Cardiac muscle cell (in vitro differentiated cells and primary cell): ENCODE measurements at places on chromosomes 13 and 19. TPM values are rescaled to one million over a fixed set of nuclear protein-coding genes. Genes with fewer than 3 reads are reported as not detected.

Gene FCGBP
- 0.57 and 0.70 TPM in 2 replicates for total RNA-seq

Gene CBARP
- total RNA-seq: 21.1 and 29.1 TPM in 2 replicates

Gene CCDC122
- total RNA-seq: 1.6 and 4.1 TPM in 2 replicates

Gene LGALS4
- 0.46 and 1.0 TPM in 2 replicates for total RNA-seq

Gene ZIK1
- 16.0 and 18.2 TPM in 2 replicates for total RNA-seq

Gene GTF2F2
- 14.5 and 15.5 TPM in 2 replicates for total RNA-seq

Gene CALR3
- total RNA-seq: not detected in 2 replicates

Gene RYR1
- total RNA-seq: 4.9 and 12.8 TPM in 2 replicates

Gene GNG7
- total RNA-seq: 14.3 and 20.4 TPM in 2 replicates

Gene ONECUT3
- not detected in 2 replicates for total RNA-seq

Gene CASP14
- not detected in 2 replicates for total RNA-seq

GRCh38 chr13:95573221-95573620, 20.7 kb downstream of the CLDN10 start:
- no peak for DNase-seq

- DNase-seq: peak; percentile 70
Measured at GRCh38 chr19:45016388-45017314, 15.4 kb downstream of the RELB start.

GRCh38 chr13:32548837-32549236, 10.2 kb upstream of the N4BP2L2 start:
- DNase-seq: peak; percentile 86

- DNase-seq: no peak
Measured at GRCh38 chr19:7254590-7254989, 39.6 kb downstream of the INSR start.

GRCh38 chr19:56643460-56643955, 549 bp downstream of the SMIM17 start:
- no peak for DNase-seq

- no peak for DNase-seq
Measured at GRCh38 chr13:29471551-29471950, 123.9 kb downstream of the SLC7A1 start.

DNA sequence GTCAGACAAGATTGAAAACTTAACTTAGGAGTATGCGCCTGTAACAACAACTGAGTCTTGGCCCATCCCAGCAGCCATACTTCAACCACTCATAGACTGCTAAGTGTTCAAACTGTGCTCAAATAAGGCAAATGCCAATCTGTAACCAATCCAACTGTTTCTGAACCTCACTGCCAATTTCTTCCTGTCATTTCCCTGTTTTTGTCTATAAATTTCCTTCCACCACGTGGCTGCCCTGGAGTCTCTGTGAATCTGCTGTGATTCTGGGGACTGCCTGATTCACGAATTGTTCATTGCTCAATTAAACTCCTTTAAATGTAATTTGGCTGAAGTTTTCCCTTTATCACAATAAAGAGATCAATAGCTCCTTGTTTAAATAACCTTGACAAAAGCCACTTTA, 50.8 kb upstream of the FREM2 start:
- no peak for DNase-seq

DNA sequence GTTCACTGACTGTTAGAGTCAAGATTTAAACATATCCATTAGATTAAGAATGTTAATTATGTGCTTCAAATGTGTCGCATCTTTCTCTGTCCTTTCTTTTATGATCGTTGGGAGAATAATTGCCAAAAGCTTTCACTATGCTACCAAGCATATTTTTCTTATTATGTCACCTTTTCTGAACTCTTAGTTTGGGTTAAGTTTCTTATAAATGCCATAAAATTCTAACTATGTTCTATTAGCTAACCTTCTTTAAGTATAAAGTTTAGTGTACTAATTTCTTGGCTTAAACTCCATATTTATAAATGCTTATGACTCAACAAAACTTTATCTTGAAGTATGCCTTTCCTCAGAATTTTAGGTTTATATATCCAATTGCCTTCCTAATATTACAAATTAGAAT, 1759.4 kb downstream of the PCDH9 start:
- DNase-seq: no peak

DNA sequence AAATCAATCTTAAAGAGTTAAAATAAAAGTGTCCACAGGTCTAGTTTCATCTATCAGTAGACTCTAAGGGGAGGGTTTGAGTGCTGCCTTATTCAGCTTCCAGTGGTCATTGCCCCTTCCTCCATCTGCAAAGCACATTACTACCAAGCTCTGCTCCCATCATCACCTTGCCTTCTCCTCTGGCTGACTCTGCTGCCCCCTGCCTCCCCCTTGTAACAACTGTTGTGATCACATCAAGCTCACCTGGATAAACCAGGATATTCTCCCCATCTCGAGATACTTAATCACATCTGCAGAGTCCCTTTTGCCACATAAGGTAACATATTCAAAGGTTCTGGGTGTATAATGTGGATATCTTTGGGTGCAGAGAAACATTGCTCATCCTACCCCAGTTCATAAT, 43.3 kb upstream of the GPC6 start:
- DNase-seq: no peak

- DNase-seq: no peak
Measured at GRCh38 chr13:104648291-104648690, 1582.1 kb upstream of the SLC10A2 start.

DNA sequence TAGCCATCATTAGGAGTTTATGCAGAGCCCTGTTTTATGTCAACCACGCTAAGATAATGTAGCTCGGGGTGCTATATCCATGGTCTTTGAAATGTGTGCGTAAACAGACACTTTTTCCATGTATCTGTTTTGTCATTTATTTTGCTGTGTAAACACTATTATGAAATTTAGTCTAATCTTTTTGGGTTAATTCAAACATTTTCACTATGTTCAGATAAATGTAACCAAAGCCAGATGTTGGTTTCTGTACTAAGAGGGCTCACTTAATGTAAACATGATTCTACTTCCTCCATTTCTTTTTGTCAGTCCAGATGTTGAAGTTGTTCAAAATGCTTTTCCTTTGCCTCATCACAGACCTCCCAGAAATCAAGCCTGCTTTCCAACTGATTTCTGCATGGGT, 499.5 kb upstream of the GPC6 start:
- DNase-seq: no peak

GRCh38 chr13:44440046-44440608, 66.5 kb downstream of the SERP2 start:
- DNase-seq: no peak

GRCh38 chr19:19039901-19040300, 6.5 kb downstream of the ARMC6 start:
- DNase-seq: no peak

DNA sequence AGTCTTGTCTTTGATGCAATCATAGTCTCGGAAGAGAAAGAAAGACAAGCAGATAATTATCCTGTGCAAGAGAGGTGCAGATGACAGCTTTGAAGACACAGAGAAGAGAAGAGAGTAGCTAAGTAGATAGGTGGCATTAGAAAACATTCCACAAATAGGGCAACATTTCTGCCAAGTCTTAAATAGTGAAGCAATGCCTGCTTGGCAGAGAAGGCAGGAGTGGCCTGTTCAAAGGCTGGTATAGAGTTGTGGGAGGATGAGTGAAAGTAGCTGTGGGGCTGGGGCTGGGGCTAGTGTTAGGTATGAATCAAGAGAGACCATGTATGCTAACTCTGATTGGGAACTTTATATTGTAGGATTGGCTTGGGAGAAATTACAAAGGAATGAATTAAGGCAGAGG, 305.5 kb downstream of the DNAJC15 start:
- DNase-seq: no peak

- no peak for DNase-seq
Measured at GRCh38 chr19:31470229-31470939, 121.1 kb upstream of the TSHZ3 start.
